Karpas-422 (cell line): ENCODE measurements at places on chromosomes 7 and 10.

DNA sequence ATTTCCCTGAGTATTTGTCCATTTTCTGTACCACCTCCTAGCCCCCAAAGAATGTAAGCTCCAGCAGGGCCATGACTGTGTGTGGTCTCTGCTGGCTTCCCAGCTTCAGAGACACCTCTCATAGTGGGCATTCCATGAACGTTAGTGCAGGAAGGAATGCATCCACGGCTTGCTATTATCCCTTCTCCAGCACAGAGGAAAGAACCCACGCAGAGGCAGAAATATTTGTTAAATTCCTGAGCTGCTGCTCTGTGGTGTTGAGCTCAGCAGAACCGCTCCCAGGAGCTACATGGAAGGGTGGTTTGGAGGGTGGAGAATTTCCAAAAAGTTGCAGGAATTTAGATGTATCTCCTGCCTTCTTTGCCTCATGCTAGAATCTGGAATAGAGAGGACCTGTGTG is 275.2 kb downstream of the POU6F2 start:
- no peak for DNase-seq

DNA sequence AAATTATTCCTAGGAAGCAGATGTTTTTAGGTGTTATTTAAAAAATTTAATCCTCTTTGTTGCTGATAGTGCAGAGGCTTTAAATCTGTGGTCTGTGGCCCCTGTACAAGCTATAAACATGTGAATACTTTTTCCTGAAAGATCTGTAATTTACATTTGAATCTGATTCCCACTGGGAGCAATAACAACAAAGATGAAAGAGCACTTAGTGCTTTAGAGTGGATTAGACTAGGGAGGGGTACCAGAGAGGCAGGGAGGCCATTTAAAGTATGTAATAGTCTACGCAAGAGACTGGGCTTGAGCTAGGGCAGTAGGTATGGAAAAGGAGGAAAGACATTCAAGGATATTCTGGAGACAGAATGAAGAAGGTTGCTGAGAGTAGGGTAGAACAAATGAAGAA is 19.1 kb downstream of the BTRC start:
- DNase-seq, result no peak

- DNase-seq, result no peak
Observed at GRCh38 chr10:96152437-96152836, 22.3 kb downstream of the ZNF518A start.

DNA sequence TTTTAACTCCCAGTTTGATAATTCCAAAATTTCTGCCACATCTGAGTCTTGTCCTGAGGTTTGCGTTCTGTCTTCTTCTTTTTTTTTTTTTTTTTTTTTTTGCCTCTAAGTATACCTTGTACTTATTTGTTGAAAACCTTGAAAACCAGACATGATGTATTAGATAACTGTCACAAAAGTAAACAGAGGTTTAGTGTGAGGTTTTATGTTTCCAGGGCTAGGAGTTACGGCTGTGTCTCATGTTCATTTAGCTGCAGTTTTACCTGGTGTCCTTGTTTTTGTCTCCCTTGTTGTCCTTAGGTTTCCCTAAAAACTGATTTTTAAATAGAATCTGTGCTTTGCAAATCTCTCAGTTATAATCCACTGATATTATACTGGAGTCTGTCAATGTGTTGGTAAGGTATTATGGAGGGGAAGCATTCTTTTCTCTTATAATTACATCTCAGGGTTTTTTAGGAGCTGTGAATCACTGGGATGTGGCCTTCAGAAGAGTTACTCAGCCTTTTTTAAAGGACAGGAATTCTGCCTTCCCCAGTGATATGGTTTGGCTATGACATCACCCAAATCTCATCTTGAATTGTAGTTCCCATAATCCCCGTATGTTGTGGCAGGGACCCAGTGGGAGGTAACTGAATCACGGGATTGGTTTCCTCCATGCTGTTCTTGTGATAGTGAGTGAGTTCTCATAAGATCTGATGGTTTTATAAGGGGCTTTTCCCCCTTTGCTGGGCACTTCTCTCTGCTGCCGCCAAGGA is 95.0 kb downstream of the CDCA7L start:
- DNase-seq, result no peak

DNA sequence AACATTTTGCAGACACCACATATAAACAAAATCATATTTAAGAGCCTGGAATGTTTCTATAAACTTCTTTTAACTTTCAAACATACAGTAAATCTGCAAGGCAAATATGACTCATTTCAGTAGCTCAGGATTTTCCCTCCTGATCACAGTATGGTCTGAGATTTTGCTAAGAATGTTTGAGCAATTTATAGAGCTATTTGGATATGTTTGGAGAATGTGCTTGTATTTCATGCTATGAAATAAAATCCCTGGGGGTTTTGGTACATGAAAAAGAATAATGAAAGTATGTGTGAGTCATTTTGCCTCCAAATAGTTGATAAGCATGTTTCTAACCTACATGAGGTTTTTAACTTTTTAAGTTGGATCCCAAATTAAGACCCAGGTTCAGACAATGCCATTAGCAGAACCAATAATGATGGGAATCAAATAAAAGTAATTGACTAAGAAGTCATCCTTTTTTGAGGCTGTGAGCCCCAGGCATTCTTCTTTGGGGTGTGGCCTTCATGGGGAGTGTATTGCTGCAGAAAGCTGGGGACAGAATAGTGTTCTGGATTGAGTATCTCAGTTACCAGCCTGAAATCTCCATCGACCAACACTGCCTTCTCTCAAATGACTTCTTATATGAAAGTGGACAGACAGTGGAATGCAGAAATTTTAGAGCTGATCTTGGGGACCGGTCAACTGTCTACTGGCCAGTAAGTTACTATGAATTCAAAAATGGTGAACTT is 66.1 kb upstream of the AGBL3 start:
- no peak for DNase-seq
